ENCODE measurements at places on chromosomes 11 and 22.

- peak; percentile 3 for DNase-seq
Observed at GRCh38 chr11:86931548-86932258, 23.5 kb downstream of the FZD4 start.

DNA sequence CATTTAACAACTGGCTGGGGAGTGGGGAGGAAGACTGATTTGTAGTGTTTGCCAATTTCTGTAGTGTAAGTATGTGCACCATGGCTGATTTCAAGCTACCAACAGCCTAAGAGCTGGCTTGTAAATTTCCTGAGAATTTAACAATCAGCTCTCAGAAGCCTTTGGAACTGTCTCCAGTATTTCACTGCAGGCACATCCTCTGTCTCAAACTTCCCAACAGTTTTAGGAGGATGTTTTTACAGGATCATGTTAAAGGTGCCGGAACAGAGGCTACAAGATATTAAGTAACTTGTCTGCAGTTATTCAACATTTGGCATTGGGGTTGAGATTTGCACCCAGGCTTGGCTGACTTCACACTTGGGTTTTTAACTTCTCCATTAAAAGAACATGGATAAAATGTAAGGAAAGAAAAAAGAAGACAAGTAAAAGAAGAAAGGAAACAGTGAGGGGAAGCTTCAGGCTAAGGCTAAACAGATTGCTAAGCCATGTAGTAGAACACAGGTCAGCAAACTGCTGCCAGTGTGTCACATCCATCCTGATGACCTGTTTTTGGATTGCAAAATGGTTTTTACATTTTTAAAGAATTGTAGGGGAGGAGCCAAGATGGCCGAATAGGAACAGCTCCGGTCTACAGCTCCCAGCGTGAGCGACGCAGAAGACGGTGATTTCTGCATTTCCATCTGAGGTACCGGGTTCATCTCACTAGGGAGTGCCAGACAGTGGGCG is 204.8 kb upstream of the SESN3 start:
- no peak for DNase-seq

DNA sequence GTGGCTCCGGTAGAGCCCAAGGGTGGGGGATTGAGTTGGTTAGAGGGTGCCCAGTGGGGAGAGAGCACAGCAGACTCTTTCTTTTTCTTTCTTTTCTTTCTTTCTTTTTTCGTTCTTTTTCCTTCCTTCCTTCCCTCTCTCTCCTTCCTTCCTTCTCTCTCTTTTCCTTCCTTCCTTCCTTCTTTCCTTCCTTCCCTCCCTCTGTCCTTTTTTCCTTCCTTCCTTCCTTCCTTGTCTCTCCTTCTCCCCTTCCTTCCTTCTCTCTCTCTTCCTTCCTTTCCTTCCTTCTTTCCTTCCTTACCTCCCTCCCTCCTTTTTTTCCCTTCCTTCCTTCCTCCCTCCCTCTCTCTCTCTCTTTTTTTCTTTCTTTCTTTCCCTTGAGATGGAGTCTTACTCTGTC is 4.8 kb upstream of the ALX4 start:
- no peak for DNase-seq

DNA sequence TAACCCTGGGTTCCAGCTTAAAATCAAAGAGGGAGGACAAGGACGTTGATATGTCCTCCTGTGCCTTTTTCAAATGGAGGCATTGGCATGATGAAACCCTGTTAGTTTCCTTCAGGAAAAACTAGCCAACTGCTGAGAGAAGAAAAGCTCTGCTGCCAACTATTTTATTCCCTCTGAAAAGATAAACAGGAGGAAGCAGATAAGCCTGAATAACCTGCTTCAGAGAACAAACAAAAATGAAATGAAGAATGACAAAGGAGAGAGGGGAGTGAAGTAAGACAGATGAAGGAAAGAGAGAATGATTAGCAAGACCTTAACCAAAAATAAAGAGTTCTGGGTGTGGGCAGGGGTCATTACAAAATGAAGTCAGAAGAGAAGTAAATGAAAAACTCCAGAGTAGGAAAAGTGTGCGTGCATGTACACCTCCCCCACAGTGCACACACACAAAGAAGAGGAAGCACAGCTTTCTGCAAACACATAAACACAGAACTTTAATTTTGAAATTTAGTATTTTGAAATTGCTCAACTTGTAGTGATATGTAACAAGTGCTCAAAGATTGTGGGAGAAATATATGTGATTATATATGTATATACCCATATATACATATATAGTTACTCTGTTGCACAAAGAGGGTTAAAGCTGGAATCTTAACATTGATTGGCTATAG is 332.2 kb downstream of the LUZP2 start:
- no peak for DNase-seq

DNA sequence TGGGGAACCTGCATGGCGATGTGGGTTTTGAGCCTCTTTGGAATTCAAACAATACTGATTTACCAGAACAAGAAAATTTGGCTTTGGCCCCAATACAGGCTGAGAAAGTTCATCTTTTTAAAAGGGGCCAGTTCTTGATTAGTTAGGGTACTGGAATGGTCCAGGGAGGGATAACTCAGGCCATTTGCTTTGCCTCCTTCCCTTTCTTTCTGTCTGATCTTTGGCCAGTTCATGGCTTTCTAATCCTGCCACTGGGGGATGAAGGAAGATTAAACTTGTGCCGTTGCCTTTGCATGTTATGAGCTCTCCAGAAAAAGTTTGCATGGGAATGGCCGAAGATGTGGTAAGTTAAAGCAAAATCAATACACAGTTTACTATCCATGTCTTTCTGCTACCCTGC is 78.4 kb downstream of the ADAMTS15 start:
- no peak for DNase-seq

- DNase-seq, result no peak
Observed at GRCh38 chr22:49136816-49137180, 690.9 kb downstream of the BRD1 start.

GRCh38 chr11:113137713-113138529 is 176.5 kb upstream of the TTC12 start:
- no peak for DNase-seq

DNA sequence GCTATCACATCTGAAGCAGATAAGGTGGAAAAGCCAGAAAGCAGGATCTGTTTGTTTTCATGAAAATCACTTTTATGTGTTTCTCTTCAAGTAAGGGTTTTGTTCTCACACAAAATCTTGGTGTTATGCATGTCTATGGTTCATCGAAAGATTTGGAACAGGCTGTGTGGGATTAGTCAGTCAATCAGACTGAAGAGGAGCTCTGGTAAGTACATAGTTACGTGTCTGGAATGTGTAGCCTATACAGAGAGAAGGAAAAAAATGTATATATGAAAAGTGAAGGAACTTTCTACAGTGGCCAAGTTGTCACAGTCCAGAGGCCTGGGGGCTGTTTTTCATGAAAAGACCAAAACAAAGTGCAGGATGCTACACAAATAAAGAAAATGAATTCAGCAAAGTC is 156.7 kb downstream of the CNTN5 start:
- DNase-seq, result no peak

DNA sequence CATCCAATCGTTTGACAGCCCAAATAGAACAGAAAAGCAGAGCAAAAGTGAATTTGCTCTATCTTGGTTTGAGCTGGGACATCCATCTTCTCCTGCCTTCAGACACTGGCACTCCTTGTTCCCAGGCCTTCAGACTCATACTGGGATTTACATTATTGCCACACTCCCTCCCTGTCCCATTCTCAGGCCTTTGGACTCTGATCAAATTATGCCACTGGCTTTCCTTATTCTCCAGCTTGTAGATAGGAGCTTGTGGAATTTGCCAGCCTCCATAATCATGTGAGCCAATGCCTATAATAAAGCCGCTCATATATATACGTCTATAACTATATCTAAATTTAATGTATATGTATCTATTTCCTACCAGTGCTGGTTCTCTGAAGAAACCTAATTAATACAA is 568.3 kb upstream of the KIRREL3 start:
- no peak for DNase-seq

- peak; percentile 78 for DNase-seq
Observed at GRCh38 chr11:120248551-120249278, 8.8 kb downstream of the POU2F3 start.

GRCh38 chr22:35530700-35531099 is 9.9 kb upstream of the RASD2 start:
- DNase-seq, result no peak

GRCh38 chr11:123239191-123240150 is 44.4 kb upstream of the CLMP start:
- DNase-seq, result no peak

GRCh38 chr11:133825666-133826065 is 19.6 kb downstream of the SPATA19 start:
- DNase-seq, result no peak

DNA sequence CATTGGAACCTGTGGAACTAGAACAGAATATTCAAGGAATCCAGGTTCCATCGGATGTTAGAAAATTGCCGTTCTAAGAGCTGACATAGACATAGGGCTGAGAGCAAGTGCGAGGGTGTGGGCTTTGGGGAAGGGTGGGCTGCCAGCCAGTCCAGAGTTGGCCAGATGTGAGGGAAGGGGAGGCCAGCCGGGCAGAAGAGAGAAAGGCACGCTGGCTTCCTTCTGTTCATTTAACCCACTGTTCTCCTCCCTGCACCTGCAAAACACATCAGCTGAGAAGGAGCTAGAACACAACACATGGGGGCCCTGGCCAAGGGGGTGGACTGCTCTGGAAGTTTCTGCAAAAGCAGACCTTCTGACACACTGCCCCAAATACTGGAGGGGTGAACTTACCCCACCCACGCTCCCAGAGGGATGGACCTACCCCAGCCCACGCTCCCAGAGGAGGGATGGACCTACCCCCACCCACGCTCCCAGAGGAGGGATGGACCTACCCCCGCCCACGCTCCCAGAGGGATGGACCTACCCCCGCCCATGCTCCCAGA is 98.0 kb downstream of the SHANK2 start:
- no peak for DNase-seq

GRCh38 chr11:118008271-118008911 is 22.2 kb downstream of the IL10RA start:
- DNase-seq, result no peak

- no peak for DNase-seq
Observed at GRCh38 chr11:6489306-6489705, 7.8 kb upstream of the DNHD1 start.

DNA sequence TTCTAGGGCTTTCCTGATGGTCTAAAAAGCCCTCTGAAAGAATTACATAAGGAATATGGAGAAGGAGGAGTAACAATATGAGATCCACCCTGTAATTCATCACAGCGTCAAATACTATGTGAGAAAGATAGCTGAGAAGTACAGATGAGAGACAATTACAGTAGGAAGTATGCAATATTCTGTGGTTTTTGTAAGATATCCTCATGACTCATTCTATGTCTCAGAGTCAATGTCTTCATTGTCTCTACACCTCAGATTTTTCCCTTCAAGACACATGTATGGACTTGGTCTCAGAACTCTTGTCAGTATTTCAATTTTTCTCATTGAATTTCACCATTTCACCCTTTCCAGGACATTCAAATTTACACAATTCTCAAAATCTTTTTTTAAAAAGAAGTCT is 343.3 kb upstream of the CTSC start:
- DNase-seq, result no peak

DNA sequence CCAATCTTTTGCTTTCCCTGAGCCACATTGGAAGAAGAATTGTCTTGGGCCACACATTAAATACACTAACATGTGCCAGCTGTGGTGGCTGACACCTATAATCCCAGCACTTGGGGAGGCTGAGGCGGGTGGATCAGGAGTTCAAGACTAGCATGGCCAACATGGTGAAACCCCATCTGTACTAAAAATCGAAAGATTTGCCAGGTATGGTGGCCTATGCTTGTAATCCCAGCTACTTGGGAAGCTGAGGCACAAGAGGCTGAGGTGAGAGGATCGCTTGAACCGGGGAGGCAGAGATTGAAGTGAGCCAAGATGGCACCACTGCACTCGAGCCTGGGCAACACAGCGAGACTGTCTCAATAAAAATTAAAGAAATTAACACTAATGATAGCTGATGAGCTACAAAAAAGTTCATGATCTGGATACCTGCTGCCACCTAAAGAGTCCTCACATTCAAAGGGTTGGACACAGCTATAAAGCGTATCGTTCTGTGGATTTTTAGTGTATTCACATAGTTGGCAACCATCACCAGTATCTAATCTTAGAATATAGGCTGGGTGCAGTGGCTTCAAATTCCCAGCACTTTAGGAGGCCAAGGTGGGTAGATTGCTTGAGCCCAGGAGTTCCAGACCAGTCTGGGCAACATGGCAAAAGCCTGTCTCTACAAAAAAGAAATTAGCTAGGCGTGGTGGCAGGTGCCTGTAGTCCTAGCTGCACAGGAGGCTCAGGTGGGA is 3.4 kb upstream of the LDHC start:
- peak; percentile 19 for DNase-seq

- no peak for DNase-seq
Observed at GRCh38 chr11:43578346-43579170, 102.0 kb upstream of the HSD17B12 start.

DNA sequence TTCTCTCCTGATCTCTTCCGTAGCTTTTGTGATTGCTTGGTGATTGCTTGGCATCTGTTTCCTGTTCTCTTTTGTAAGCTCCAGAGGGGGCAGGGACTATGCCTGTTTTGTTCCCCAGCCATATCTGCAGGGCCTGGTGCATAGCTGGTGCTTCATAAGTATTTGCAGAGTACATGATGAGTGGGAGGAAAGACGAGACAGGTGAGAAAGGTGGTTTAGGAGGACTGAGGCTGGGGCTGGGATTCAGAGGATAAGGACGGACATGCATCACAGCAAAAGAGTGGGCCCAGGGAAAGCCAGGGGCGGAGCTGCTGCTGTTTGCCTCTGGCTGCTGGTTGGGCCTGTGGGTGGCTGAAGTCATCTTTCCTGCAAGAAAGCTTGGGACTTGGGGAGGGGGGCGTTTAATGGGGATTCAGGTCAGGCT is 62.4 kb downstream of the DSCAML1 start:
- DNase-seq, result no peak

GRCh38 chr22:25113316-25113721 is 86.3 kb upstream of the CRYBB3 start:
- DNase-seq, result no peak

DNA sequence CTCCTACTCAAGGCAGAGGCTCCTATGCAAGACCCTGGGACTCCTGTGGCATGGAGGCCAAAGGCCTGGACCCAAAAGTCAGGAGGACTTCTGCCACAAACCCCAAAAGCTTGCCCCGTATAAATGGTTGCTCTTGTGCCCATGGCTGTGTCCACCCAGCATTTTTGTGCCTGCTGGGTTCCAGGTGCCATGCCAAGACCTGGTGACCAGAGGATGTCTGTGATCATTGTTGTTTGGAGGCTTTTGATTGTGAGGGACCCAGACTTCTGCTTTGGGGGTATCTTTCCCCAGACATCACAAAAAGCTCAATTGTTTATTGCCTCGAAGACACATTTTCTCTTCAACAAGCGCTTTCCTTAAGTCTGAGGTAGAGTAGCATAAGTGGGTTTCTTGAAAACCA is 35.1 kb downstream of the C22orf31 start:
- DNase-seq, result no peak

DNA sequence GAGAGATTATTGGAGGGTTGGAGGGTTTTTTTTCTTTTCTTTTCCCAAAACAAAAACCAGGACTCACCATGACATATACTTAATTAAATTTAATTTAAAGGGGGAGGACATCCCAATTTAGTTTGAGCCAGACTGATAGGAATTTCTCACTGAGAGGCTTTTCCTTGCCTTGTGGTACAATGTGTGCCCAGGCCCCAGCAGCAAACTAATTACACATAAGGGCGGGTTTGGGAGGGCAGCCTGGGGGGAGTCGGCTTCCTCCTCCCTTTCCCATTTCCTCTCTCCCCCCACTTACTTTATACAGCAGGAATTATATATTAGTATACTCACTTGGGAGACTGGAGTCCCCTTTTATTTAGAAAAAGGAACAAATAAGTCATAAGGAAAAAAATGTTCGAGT is 2.9 kb downstream of the TEAD1 start:
- DNase-seq, result no peak

GRCh38 chr11:68764746-68765145 is 13.4 kb upstream of the TESMIN start:
- no peak for DNase-seq

Measured in activated CD4-positive, alpha-beta T cell treated with anti-CD3 and anti-CD28 coated beads, Interleukin-2, Interleukin-4, amounts not matched to agents 100 ng/mL and 50 ng/mL, durations not matched to agents 16 hours and 8 hours (primary cell).